Uterus (tissue), 4 donors: ENCODE measurements at places on chromosomes 12 and 14. TPM values are rescaled to one million over a fixed set of nuclear protein-coding genes. Genes with fewer than 3 reads are reported as not detected.

- DNase-seq = no peak
These were observed 129.5 kb downstream of the EXOC5 start for GRCh38 chr14:57139173-57139572.

DNA sequence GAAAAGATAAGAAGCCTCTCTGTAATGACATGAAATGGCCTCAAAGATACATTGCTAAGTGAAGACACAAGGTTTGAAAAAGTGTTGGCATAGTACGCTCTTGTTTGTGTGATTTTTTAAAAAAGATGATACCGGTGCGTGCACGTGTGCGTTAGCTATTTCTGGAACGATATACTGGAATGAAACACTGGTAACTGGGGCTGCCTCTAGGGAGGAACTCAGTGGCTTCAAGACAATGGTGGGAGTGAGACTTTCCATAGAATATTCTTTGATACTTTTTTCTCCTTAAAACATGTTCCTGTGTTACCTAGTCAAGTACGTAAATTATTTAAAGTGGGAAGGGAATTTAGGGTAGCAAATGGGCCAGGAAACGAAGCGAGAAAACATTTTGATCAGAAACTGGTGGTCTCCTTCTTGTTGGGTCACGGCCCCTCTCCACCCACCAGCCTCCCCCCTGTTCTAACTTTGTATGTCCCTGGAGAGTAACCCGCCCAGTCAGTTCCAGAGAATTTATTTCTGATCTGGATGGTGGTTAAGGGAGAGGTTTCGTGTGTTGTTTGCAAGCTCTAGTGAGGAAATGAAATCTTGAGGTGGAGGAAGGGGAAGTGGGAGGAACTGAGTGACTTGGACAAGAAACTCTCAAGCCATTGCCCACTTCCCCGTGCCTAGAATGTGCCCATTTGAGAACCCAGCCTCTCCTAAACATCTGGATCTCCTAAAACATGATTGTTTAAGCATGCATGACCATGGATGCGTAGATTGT lies 6.6 kb downstream of the FGF6 start:
- DNase-seq = no peak

DNA sequence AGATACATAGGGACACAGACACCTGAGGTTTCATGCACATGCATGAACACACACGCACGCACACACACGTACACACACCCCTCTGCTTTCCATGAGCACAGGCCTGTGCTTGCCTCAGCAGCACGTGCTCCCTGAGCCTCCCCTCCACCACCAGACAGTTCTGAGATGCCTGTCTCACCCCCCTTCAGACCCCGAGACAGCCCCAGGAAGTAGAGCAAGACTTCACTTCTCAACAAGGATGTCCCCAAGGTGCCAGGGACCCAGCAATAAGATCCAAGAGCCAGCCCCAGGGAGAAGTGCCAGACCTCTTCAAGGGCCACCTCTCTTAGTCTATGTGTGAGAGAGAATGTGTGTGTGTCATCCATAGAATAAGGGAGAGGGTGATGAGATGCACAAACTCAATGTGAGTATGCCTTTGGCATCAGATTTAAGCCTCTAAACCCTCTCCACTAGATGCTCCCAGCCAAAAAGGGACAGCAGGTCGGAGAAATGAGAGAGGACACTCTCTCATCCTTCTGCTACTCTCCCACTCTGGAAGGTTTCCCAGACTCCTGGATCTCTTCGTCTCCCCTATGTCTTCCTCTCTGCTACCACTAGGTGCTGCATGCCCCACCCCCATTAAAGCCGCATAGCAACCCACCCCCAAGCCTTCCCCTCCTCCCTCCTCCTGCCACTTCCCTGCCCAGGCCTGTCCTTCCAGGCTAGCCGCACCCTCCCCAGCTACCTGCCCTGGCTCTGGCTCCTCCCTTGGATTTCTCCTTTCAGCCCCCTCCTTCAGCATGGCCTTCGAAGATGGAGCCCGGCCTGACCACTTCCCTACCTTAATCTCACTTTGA lies 7.7 kb downstream of the RARG start:
- no peak for DNase-seq

DNA sequence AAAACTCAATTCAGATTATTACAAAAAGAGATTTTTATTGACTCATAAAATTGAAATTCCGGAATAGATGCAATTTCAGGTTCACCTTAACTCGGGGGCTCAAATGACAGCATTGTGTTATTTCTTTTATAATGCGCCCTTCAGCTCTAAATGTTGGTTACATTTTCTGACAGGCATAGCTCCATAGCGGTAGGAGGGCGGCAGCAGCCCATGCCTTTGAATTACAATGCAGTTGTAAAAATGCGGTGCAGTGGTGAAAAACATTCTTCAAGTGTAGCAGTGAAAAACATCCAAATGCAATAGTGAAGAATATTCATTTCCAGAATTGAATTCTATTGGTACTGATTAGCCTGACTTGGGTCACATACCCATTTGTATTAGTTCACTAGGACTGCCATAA lies 215.3 kb upstream of the PKP2 start:
- DNase-seq = no peak

DNA sequence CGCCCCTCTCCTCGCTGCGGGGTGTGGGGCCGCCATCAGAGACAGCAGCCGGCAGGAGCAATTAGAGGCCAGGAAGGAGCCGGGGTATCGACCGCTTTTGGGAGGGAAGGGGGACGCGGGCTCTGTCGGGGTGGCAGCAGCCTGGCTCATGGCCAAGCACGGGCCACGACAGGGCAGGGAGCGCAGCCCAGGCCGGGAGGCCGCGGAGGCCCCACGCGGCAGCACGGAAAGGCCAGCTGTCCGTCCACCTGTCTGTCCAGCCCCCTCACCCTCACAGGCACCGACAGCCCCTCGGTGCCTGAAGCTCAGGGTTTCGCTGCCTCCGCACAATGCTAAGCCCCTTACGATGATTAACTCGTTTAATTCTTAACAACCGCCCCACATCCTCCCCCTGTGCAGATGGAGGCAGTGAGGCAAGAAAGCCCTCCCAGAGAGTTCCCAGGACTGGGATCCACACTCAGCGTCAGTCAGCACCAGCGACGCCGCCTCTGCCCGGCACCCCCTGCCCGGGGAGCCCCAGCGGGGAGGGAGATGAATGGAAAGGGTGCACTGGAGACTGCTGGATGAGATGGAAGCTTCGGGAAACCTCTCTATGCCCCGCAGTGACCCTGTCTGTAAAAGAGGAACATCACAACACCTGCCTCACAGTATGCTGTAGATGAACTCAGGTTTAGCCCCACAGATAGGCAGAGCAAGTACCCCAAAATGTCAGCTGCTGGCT lies 23.7 kb downstream of the NCOR2 start:
- no peak for DNase-seq

DNA sequence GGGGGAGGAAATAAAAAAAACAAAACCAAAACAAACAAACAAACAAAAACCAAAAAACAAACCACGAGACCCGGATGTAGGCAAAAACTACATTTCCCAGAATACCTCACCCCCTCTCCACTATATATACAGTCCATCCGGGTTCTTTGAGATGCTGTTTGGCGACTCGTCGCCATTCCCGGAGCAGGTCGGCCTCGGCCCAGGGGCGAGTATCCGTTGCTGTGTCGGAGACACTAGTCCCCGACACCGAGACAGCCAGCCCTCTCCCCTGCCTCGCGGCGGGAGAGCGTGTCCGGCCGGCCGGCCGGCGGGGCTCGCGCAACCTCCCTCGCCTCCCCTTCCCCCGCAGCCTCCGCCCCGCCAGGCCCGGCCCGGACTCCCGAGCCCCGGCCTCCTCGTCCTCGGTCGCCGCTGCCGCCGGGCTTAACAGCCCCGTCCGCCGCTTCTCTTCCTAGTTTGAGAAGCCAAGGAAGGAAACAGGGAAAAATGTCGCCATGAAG lies at the start of gene RNF10:
Gene RNF10, plus strand, starts transcription at position 154 of the 500 bp plus-strand sequence. CDS start 456 bp downstream, outside the sequence.
- peak; percentile 74 for DNase-seq

GRCh38 chr12:51389302-51389999 lies 1.8 kb downstream of the GALNT6 start:
- DNase-seq = no peak

DNA sequence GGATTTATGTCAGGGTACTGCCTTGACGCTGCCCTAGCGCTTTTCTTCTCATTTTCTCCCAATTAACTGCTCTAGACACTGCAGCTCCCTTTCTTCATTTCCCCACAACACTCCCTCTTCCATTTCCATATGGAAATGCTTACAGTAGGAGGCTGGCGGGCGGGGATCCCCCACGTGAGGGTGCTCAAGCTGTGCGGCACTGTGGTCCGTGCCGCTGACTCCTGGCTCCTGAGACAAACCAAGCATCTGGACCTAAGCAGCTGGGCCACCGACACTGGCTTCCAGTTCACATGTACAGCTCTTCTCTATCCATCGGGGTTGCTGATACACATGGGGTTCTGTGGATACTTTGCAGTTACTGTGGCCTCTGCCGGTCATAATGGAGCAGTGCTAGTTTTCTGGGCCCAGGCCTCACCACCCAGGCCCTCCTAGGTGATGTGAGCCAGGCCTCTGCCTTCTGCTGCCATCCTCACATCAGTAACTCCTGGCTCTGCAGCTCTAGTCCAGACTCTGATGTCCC lies 20.2 kb downstream of the TCHP start:
- no peak for DNase-seq

GRCh38 chr14:68293404-68293803 lies 473.8 kb downstream of the RAD51B start:
- no peak for DNase-seq

DNA sequence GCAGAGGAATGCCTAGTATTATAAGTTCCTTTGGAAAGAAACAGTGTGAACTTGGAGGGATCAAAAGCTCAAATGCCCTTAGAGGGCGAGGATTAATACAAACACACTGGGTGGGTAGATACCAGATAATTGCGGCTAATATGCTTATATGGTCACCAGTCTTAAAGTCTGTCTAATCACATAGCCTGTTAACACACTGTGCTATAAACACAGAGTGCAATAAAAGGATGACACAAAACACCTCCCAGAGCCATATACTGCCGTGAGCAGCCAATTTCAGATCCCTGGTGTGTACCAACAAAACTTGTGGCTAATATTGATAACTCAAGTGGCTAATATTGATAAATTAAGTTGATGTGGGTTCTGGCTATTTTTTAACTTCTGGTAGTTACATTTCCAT lies 1.7 kb upstream of the IL26 start:
- DNase-seq = no peak

DNA sequence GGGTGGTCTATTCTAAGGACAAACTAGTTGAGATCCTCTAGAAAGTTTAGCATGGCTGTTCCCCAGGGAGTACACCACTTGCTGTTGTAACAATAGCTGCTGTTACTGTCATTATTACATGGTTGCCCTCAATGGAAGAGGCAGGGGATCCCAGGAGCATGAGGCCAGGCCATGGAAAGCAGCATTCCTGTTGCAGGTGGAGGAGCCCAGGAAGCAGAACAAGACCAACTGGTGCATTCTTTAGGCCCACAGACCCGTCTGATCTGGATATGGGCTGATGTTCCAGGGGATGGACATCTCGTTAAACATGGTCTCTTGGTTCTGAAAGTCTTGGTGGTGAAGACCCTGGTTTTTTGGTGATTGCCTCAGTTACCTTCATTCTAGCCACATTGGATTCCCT lies 109.2 kb upstream of the WSCD2 start:
- DNase-seq = no peak

GRCh38 chr14:55302367-55303124 lies 31.3 kb downstream of the FBXO34 start:
- DNase-seq = no peak

DNA sequence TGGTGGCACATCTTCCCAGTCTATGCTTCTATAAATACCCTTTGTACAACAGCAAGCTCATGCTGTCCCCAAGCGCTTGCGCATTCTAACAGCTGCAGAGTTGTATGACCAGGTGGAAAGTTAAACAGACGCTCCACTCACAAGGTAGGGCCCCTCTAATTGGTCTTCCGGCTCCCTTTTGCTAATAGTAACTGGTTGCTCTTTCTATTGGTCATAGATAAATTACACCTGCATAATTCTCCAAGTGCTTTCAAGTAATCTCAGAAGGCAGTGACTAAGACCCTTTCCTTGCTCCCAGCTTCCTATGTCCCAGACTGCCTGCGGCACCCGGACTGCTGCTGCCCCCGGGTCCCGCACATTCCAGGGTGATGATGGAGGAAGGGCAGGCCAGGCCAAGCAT lies 6.1 kb upstream of the TSPAN9 start:
- no peak for DNase-seq

GRCh38 chr12:75670216-75670615 lies 158.8 kb upstream of the KRR1 start:
- DNase-seq = no peak

- DNase-seq = no peak
These were observed 155.6 kb downstream of the PAX9 start for GRCh38 chr14:36817071-36817930.

DNA sequence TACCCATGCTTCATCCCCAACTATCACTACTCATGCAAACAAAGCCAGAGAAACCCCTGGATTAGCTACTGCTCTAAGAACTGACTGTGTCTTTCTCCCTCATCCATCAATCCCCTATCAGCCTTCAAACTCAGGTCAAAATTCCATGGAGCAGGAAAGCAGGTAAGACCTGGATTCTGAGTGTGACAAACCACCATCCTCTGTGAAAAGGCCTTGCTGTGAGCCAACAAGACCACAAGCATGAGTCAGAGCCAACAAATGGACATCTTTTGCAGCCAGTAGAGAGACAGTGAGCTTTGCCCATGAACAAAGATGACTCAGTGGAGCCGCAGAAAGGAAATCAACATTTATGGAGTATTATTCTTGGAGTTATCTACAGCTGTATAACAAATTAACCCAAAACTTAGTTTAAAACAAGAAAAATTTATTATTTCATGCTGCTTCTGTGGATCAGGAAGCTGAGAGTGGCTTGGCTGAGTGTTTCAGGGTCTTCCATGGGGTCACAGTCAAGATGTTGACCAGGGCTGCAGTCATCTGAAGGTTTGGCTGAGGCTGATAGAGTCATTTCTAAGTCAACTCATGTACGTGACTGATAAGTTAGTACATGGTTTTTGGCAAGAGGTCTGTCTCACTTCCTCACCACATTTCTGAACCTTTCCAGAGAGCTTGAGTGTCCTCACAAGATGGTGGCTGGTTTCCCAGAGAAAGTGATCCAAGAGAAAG lies 61.1 kb downstream of the PITPNM2 start:
- no peak for DNase-seq

Gene LTBP2
- total RNA-seq = 18.8 TPM

Gene ABCC9
- total RNA-seq = 118 TPM

Gene CCDC38
- not detected for total RNA-seq

Gene DPPA3
- not detected for total RNA-seq

Gene LRRC10
- total RNA-seq = not detected

Gene TEX52
- not detected for total RNA-seq

Gene TMBIM4
- total RNA-seq = 187 TPM

Gene A2ML1
- not detected for total RNA-seq

Gene SMCO3
- not detected for total RNA-seq

Gene MSRB3
- 100 TPM for total RNA-seq

Gene KLRK1
- total RNA-seq = not detected
